Left kidney (tissue), 8 donors: ENCODE measurements at places on chromosomes 2 and 18. TPM values are rescaled to one million over a fixed set of nuclear protein-coding genes. Genes with fewer than 3 reads are reported as not detected.
A peak's percentile ranks its signal among the peaks of the same experiment; 100 is the strongest.

The PTPRN gene
- 0.27 TPM for polyA plus RNA-seq

DNA sequence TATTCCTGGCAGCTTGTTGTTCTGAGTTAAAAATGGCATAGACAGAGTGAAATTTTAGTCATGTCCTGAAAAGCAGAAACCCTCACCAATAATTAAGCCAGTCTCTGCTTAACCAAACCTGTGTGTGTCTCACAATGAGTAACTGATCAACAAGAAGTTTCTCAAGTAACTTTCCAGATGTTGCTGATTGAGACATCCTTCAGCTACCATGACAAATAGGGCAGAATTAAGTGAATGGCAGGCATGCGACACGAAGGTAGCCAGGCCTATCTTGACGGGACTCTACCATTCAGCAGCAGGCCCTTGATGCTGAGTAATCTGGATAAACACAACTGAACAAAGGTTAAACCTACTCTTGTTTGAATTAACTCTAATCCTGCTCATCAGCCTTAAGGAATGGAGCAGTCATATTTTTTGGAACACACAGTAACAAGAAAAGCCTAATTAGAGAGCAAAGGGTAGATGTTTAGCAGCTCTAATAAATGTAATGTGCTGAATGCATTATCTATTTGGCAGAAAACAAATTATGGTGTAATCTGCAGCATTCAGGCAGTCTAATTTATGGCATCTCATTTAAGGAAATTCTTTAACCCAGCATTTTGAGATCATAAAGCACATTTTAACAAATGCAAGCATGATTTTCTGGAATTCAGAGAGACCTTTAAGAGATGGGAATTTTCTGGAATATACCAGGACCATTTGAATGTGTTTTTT lies 159.5 kb upstream of the EPHA4 start:
- no peak for DNase-seq

DNA sequence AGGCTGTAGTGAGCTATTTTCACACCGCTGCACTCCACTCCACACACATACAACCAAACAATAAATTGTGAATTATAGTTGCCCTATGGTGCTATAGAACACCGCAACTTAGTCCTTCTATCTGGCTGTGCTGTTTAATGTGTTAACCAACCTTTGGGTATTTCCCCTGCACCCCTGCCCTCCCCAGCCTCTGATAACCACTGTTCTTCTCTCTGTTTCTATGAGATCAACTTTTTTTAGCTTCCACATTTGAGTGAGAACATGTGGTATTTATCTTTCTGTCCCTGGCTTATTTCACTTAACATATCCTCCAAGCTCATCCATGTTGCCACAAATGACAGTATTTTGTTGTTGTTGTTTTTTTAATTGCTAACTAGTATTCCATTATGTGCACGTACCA lies 32.5 kb downstream of the TET3 start:
- no peak for DNase-seq

The CYP27A1 gene
- polyA plus RNA-seq = 49.7 TPM

GRCh38 chr2:45886171-45886663 lies 234.7 kb downstream of the PRKCE start:
- no peak for DNase-seq

The CNDP1 gene
- 1.6 TPM for polyA plus RNA-seq

DNA sequence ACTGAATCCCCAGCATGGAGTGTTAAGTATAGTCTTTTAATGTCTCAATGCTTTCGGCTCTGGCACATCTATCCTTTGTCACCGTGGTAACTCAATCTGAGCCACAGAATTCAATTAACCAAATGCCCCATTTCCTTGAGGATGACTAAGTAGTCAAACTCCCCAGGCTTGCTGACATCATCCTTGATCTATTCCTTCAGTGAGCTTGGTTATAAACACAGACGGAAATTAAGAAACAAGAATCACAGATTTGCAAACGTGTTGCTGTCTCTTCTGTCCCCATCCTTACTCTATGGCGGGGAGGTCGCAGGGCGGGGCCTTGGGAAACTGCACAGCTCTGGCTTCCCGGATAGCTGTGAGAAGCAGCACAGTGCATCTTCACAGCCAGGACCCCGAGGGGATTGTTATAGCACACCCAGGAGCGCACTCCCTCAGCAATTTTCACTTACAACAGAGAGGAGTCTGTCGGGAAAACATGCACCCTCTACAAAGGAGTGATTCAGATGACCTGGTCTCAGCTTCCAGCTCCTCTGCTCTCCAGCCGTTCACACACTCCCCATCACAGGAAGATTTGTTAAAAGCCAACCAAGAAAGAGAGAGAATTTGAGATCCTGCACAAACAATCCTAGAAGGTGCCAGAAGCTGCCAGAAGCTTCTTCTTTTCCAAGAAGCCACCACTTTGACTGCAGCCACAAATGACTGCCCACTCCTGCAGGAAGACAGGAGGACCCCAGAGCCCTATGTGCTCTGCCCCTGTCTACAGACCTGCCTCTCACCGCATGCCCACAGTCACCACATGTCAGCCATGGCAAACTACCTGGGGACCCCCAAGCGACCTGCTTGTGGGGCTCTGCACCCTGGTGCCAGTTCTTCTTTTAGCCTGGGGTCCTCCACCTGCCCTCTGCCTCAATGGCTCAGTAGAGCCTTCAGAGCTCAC lies 44.9 kb upstream of the YWHAQ start:
- peak; percentile 37 for DNase-seq

The GALR1 gene
- 0.15 TPM for polyA plus RNA-seq

The BCS1L gene
- 58.6 TPM for polyA plus RNA-seq

DNA sequence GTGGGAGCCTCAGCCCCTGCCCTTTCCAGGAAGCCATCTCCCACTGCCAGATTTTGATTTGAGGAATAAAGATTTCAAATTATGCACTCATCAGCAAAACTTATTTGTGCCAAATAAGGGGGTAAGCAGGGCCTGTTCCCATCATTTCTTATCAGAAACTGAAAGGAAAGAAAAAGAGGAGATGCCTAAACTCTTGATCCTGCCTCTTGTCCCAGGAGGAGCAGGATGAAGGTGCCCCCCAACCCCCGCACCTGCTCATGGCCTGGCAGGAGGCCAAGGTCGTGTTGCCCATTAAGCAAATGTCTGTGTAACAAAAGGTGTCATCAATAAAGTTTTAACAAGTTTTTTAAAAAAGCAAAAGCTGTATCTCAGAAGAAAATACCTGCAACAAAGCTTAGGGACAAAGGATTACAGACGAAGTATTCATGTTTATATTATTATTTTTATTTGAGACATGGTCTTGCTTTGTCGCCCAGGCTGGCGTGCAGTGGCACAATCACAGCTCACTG lies 80.0 kb downstream of the INPP5D start:
- DNase-seq = no peak

- DNase-seq = no peak
Measured at GRCh38 chr18:57110290-57110689, 36.6 kb upstream of the BOD1L2 start.

The CRYBA2 gene
- polyA plus RNA-seq = not detected

The SLC19A3 gene
- polyA plus RNA-seq = 10.7 TPM

The GREB1 gene
- polyA plus RNA-seq = 22.5 TPM

- no peak for DNase-seq
Measured at GRCh38 chr2:146634230-146635097, 1210.4 kb upstream of the ACVR2A start.

The HS6ST1 gene
- 67.0 TPM for polyA plus RNA-seq

- no peak for DNase-seq
Measured at GRCh38 chr2:199810422-199811171, 40.4 kb downstream of the FTCDNL1 start.

GRCh38 chr2:239566162-239566994 lies 165.6 kb upstream of the HDAC4 start:
- no peak for DNase-seq

The C1GALT1C1L gene
- 4.1 TPM for polyA plus RNA-seq

DNA sequence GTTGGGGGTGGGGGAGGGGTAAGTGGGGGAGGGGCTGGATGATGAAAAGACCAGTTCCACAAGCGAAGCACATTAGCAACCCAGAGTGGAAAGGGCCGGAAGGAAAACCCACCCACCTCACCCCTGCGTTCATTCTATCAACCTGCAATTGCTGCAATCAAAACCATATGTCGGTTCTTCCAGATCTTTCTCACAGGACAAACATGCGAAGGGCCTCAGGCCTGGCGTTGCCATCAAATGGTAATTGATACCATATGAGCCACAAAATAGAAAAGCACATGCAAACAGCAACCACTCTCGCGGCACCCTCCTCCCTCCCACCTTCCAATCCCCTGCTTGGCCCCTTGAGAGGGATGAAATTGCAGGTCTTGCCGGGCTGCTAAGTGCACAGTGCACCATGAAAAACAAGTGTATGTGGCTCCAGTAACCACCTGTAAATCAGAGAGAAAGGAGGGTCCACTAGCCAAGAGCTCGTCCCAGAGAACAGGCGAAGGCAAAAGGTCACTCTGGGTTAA lies 287.5 kb downstream of the TCF4 start:
- peak; percentile 37 for DNase-seq

GRCh38 chr2:58293056-58293455 lies 51.9 kb upstream of the FANCL start:
- no peak for DNase-seq

DNA sequence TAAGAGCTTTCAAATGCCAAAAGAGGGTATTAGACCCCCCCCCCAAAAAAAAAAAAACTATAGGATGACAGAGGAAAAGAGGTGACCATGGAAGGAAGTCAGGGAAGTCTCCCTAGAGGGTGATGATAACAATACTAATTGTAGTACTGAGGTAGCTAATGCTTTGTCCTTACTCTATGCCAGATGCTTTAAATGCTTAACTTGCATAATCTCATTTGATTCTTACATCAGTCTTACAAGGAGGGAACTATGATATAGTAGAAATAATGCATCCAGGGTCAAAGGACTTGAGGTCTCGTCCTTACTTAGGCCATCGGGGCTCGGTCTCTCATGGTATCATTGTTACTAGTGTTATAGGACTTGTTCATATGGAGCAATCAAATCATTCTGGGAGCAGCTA lies 9.1 kb downstream of the IDH1 start:
- DNase-seq = no peak

The EVX2 gene
- not detected for polyA plus RNA-seq
